Activated T-cell treated with anti-CD3 and anti-CD28 coated beads for 48 hours (primary cell): ENCODE measurements at places on chromosomes 7 and 10.

GRCh38 chr10:61832866-61833481, 68.5 kb upstream of the ARID5B start:
- no peak for DNase-seq

DNA sequence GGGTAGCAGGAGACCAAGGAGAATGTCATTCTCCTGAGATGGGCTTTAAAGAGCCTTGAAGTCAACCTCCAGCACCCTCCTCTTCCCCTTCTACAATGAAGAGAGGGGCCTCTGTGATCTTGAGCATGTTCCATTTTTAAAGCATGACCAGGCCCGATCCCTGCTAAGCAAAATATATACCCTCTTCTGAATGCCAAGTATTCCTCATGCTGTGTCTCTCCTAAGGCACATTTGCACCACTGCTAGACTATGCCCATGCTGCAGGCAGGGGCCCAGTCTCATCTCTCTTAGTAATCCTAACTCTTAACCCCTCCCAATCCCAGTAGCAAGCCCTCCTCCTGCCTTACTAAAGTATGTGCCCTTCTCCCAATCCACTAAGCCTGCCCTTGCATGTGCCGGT, 18.4 kb downstream of the SORBS1 start:
- no peak for DNase-seq

DNA sequence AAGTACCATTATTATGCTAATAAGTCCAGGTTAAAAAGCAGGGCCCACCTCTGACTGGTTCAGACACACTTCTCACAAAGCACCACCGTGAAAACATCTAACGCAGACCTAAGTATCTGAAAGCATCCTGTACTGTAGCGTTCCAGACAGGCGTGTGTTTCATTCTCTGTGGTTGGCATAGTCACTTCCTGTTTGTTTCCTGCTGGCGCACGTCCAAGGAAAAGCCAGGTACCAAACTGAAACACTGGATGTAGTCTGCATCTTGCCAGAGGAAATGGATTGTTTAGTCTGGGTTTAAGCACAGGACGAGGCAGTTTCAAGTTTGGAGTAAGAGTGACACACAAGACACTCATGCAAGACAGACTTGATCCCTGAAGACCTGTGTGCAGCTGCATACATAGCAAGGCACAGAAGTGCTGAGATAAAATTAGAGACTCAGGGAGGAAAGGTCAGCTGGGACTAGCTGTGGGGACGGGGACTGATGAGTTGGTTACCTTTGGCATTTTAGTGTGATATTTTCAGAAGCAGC, 23.3 kb downstream of the BPGM start:
- peak; percentile 52 for DNase-seq

- DNase-seq: no peak
These were observed 58.6 kb downstream of the AUTS2 start for GRCh38 chr7:69656890-69657289.

- DNase-seq: no peak
These were observed 45.3 kb downstream of the NRG3 start for GRCh38 chr10:81920213-81920829.
